Astrocyte (in vitro differentiated cells and primary cell): ENCODE measurements at places on chromosomes 2 and 18. TPM values are rescaled to one million over a fixed set of nuclear protein-coding genes. Genes with fewer than 3 reads are reported as not detected.

The DES gene
- 5.2 and 5.4 TPM in 2 replicates for total RNA-seq

The B3GNT7 gene
- total RNA-seq: 1.2 and 1.7 TPM in 2 replicates

The KCNS3 gene
- total RNA-seq: 0.84 and 1.7 TPM in 2 replicates

The NOP58 gene
- 61.7 and 64.1 TPM in 2 replicates for total RNA-seq

The ATG16L1 gene
- 30.7 and 31.6 TPM in 2 replicates for total RNA-seq

The MYOM1 gene
- 0.57 and 0.94 TPM in 2 replicates for total RNA-seq

The KIF1A gene
- 20.3 and 51.2 TPM in 2 replicates for total RNA-seq
